ENCODE measurements at places on chromosomes 3 and 15.
A peak's percentile ranks its signal among the peaks of the same experiment; 100 is the strongest.

- no peak for DNase-seq
These were observed 119.4 kb upstream of the STRIT1 start for GRCh38 chr3:155412904-155413303.

- peak; percentile 90 for DNase-seq
These were observed 2.6 kb downstream of the ITIH4 start for GRCh38 chr3:52827866-52828376.

GRCh38 chr15:42736793-42737528 is at the start of gene CDAN1:
TSS of gene CDAN1 (minus strand) at chr15:42737128. CDS start at chr15:42737102, 26 bp downstream.
- peak; percentile 73 for DNase-seq

DNA sequence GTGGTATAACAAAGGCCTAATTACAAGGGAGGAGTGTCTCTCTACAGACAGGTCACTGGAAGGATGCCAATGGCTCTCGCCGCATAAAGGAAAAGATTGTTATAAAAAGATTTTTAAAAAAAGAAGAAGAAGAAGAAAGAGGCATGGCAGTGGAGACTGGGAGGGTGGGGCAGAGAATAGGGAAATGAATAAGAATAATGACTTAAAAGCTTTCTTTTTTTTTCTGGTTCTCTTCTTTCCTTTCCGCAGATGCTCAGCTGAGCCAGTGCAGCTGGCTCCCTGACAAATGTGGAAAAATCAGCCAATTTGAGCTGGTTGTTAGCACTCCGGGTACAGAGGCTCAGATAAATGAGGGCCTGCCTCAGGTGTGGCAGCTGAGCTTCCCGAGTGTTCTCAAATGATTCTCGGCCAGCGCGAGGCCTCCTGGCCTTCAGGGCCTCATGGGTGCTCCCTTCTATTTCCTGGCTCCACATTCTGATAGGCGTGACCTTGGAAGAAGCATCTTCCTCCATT is 234.1 kb downstream of the RORA start:
- DNase-seq = no peak

DNA sequence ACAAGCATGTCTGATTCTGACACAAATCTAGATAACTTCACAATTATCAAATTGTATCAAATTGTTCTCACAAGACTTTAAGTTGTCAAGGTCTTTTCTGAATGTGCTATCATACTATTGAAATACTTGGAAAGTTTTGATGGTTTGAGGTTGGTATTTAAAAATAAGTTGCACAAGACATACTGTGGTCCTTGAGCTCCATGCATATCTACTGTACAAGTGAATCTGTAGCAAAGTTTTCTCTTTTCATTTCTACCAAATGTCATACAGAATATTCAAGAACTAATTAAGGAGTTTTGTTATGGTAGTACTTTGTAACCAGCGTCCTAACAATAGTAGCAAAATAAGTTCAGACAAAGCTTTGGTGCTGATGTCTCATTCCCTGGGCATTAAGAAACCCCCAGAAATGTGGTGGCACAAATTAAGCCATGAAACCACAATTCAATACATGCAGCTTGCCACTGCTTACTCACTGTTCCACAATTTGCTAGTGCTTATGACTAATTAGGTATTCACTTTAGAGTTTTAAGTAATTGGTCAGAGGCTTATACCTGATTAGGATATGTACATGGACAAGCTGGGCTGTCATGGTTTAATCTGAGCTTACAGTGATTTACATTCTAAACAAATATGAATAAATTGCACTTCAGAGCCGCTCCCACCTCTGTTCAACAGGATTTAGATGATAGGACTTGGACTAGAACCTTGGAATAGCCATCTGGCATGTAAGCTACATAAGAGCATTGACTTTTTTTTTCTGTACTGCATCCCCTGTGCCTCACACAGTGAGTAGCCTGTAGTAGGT is 8.8 kb downstream of the TBC1D23 start:
- no peak for DNase-seq

Measured in HepG2 (cell line).